Stimulated activated CD8-positive, alpha-beta memory T cell treated with anti-CD3 and anti-CD28 coated beads, Interleukin-7, amount 100 ng/mL, for 4 hours (primary cell): ENCODE measurements at places on chromosomes 5 and 9.

DNA sequence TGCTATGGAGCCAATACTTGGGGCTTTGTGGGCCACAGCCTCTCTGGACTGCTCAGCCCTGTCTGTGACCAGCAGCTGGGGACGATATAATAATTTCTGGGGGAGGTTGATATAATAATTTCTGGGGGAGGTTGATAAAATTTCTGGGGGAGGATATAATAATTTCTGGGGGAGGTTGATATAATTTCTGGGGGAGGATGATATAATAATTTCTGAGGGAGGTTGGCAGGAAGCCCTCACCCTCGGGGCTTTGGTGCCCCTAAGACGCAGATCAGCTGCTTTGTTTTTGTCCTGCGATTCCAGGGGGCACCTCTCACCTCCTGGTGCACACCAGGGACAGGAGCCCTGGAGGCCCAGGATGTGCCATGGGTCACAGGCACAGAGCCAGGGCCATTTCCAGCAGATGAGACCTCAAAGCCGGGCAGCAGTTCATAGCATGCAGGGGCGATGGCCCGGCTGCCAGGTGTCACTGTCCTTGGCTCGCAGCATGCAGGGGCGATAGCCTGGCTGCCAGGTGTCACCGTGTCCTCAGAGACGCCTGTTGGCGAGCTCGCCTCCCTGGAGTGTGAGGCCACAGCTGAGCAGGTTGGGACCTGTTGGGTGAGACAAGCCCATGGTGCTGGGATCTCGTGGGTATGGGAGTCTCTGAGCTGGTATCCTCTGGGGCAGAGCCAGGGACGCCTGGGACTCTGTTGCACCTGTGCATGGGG lies 3.8 kb upstream of the TOR4A start:
- DNase-seq: no peak

GRCh38 chr9:18618862-18619261 lies 144.9 kb downstream of the ADAMTSL1 start:
- DNase-seq: no peak

- DNase-seq: no peak
Observed at GRCh38 chr9:132319421-132320110, 35.2 kb downstream of the SETX start.

GRCh38 chr5:130286971-130287370 lies 382.7 kb downstream of the CHSY3 start:
- no peak for DNase-seq

- no peak for DNase-seq
Observed at GRCh38 chr5:66346869-66347268, 202.8 kb downstream of the SREK1 start.

GRCh38 chr5:120035181-120035580 lies 405.8 kb downstream of the FAM170A start:
- DNase-seq: no peak

- no peak for DNase-seq
Observed at GRCh38 chr9:107020040-107020530, 157.1 kb downstream of the ZNF462 start.
